ENCODE measurements at places on chromosomes 1 and 21.

- no peak for DNase-seq
These were observed 68.8 kb downstream of the SMYD2 start for GRCh38 chr1:214349781-214350180.

GRCh38 chr1:152112101-152112884, 3.0 kb downstream of the TCHH start:
- peak; percentile 7 for DNase-seq

GRCh38 chr1:155979597-155980343, 1.4 kb upstream of the ARHGEF2 start:
- no peak for DNase-seq

DNA sequence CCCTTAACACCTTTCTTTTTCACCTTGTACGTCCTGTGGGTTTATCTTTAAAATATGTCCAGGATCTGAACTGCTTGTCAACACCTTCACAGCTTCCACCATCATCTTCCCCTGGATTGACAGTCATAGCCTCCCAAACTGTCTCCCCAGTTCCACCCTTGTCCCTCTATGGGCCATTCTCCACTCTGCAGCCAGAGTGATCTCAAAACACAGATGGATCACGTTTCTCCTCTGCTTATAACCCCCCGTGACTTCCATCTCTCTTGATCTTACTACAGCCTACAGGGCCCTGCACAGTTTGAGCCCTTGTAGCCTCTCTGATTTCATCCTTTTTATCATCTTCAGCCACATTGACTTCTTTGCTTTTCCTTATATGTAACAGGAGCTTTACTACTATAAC, 4.3 kb downstream of the INSRR start:
- no peak for DNase-seq

DNA sequence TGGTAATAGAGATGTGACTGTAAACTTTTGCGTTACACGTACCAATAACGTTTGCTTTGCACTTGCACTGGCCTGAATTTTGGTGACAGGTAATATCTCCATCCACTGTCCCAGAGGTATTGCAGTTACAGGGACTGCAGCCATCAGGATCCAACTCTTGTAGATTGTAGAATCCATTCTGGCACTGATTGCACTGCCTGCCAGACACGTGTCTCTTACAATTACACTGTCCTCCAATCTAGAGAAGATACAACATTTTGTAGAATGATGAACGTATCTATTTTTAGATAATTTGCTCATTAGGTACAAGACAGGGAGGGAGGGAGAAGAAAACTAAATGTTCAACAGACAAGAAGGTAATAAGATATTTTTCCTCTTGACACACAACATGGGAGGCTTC, 172.4 kb downstream of the USH2A start:
- no peak for DNase-seq

DNA sequence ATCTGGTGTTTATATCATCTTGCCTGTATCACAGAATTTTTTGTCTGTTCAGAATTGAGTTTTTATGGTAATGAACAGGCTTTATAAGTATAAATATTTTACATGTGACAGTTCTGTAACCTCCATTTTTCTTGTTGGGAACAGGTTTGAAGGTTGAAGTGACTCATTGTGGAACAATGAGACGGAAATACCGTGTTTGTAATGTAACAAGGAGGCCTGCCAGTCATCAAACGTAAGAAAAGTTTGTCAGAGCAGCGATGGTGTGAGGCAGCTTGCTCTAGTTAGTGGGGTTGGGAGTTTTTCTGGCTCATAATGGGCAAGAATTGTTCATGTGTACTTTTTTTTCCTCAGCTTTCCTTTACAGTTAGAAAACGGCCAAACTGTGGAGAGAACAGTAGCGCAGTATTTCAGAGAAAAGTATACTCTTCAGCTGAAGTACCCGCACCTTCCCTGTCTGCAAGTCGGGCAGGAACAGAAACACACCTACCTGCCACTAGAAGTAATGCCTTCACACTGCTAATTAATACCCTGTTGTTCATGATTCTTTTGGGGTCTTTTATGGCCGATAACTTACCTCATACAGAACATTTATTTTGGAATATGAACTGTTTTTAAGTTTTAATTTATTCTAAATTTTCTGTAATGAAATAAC, 75.2 kb upstream of the TEKT2 start:
- no peak for DNase-seq

DNA sequence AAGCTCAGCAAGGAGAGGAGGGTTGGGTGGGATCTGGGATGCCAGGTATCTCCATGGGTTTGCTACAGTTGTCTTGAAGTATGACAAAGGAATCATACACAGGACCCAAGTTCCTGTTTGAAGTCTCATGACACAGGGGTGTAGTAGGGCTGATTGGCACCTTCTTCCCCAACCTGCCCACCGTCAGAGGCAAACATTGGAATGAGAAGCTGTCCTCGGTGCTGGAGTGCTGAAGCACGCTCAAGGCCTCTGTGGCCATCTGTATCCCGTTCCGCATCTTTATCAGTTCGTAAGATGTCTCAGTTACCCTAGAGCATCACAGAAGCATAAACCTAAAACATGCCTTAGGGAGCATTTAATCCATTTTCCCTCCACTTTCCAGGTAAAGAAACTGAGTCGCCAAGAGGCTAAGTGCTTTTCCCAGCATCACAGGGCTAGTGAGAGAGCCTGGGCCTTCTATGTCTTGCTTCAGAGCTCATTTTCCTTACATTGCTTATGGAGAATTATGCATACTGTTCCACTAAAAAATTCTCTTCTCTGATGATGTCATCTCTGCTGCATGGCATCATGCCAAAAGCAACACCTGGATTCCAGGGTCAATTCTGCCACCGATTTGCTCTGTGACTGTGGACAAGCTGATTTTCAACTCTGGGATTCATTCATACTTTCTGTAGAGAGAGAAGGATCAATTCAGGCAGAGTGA, 34.2 kb downstream of the VWA5B1 start:
- no peak for DNase-seq

DNA sequence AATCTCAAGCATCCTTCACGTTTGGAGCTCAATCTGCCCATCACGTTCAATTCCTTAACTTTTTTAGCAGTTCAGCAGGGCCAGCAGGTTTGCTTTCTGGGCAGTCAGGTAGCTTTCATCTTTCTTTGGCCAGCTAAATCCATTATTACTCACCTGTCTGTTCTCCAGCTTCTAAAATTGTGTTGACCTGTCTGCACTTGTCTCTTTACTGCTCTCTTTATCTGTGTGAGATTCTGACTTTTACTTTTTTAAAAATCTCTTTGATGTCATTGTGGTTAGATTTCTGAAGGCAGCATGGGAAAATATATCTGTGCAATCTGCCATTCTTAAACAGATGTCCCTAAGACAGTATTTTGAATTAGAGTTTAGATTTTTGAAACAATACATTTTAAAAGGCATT, 24.9 kb upstream of the CYYR1 start:
- no peak for DNase-seq

DNA sequence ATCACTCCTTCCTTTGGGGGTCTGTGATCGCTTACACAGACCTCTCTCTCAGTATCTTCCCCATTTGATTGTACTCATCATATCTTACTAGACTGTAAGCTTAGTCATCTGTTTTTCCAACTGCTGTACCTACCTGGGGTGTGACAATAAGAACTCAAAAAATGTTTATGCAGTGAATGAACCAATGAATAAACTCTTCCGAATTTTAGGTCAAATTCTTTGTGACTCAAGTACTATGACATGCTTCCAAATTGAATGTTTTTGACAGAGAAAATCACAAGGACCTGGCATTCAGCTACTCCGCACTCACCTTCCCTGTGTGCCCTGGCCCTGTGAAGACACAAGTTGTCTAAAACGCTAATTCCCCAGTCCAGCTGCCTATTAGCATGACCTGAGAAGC, 42.1 kb downstream of the TMCO4 start:
- no peak for DNase-seq

DNA sequence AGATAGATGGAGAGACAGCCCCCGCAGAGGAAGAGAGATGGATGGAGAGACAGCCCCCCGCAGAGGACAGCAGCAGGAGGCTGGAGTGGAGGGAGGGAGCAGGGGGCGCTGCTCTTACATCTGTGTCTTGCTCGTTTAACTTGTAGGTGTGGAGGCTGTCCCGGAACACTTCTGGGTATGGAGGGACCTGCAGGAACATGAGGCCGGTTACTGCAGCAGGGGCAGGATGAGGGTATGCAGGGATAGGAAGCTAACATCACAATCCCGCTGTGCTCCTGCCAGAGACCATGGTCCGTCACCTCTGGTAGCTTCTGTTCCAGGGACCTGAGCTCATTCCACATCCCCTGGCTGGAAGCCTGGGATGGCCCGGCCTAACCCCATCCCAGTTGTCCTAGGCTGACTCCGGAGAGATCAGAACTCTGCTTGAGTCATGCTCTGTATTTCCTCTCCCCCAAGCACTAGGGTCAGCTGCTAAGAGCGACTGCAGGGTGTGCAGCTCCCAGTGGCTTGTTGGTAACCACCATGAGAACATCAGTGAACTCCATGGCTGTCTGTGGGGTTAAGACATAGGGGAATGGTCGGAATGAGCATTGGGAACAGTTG, 36.7 kb upstream of the GOLT1A start:
- no peak for DNase-seq

- no peak for DNase-seq
These were observed 101.9 kb downstream of the PRRX1 start for GRCh38 chr1:170765712-170766330.

GRCh38 chr1:181133969-181134418, 45.5 kb downstream of the IER5 start:
- DNase-seq, result no peak

DNA sequence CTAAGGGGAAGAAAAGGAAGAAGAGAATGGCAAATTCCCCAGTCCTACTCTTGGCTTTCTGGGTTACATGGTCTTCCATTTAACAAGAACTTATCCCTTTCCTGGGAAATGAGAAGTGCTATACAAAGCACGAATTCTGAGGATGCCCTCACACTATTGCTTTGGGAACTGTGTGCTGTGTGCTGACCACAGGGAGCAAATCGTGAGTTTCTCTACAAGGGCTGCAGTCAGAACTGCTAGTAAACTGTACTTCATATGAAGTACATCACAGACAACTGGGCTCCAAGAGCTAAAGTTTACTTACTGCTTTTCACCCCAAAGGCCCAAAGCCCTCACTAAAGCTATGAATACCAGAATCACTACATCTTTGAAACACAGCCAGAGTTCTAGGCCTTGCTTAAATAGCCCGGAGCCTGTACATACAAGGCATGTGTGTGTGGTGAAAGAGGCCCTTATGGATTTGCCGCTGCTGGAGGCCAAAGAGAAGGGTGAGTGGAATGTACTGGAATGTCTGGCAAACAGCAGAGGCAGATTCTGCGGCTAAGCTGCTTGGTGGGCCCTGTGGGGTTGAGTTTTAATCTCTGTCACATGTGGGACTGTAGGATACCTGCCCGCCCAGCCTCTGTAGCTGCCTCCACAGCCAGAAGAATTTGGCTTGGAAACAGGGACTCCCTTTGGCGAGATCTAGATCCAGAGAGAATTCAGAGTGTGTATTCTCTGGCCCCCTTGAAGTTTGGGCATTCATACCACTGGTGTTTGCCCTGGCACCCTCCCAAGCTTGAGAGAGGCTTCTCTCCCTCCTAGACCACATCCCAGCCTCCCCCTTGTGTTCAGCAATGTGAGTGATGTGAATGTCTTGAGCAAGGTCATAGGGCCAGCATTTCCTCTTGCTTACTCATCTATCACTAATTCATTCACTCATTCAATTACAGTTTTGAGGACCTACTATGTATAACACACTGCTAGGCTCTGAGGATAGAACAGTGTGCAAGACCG, 21.9 kb upstream of the TRIM67 start:
- no peak for DNase-seq

- peak; percentile 10 for DNase-seq
These were observed 73.5 kb downstream of the LRIG2 start for GRCh38 chr1:113146242-113147072.

- no peak for DNase-seq
These were observed 76.0 kb downstream of the RPS6KC1 start for GRCh38 chr1:213127074-213127473.

- no peak for DNase-seq
These were observed 3.7 kb downstream of the LYPLAL1 start for GRCh38 chr1:219177363-219177762.

DNA sequence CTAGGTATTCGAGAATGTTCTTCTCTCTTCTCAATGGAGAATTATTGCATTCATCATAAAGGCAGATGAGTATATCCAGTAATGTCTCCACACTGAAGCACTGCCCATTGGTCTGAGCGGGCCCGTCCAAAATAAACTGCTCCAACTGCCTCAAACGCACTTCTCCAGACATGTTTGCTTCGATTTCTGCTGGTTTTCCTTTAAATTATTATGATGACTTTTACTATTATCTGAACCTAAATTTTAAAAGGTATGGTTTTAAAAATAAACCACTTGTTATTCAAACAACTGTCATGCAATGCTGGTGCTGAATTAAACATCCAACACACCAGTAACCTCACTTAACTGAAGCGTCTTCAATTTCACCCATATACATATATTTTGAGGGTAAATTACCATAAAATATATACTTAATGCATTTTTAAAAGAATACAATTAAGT, 1.3 kb downstream of the CDC42BPA start:
- DNase-seq, result no peak

- DNase-seq, result no peak
These were observed 601 bp downstream of the JMJD4 start for GRCh38 chr1:227734546-227734855.

GRCh38 chr1:158809256-158809655, 21.9 kb upstream of the MNDA start:
- DNase-seq, result no peak

- no peak for DNase-seq
These were observed 218.8 kb downstream of the ZP4 start for GRCh38 chr1:237671935-237672334.

DNA sequence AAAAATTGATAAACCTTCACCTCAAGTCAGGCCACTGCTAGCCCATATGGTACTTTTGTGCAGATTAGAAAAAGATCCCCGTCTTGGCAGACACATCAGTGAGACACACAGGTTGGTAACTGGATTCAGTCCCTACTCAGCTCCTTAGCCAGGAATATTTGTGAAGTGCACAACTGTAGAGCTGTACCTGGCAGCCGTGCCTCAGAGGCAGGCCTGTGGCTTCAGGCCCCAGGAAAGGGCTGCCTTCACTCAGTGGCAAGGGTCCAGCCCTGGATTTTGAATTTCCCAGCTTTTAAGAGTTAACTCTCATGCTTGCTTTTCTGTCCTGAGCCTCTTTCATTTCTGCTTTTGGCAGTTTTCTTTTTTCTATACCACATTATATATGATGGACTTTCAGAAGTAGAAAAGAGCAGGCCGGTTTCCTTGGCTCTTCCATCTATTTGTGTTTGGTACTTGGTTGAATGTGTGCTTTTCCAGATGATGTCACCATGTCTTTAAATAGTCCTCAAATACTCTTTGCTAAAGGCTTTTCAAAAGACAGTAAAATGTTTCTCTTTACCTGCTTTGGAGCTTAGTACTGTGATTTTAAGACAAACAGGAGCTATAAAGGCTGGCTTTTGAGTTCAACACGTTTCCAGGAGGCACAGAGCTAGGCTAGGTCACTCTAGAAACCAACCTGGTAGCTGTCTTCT, 186.6 kb downstream of the AK5 start:
- DNase-seq, result no peak

DNA sequence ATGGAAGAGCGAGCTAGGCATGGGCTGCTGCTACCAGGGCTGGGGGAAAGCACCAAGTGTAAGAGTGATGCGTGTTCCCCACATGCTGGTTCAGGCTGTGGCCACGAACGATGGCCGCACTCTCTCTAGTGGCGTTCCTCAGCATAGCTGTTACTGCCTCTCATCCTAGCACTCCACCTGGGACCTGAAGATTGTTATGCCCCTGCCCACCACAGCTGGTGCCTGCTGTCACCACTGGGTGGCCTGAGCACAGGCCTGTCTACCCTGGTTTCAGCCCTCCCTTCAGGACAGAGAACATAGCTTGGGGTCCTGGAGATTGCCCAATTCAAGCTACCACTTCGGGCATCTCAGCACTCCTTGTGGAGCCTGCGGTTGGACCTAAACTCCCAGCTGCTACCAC, 80.1 kb upstream of the PDC start:
- DNase-seq, result no peak

Measured in stimulated activated CD4-positive, alpha-beta T cell treated with anti-CD3 and anti-CD28 coated beads, Interleukin-4, amount 100 ng/mL, for 24 hours (primary cell).